Activated naive CD8-positive, alpha-beta T cell treated with anti-CD3 and anti-CD28 coated beads for 36 hours (primary cell): ENCODE measurements at places on chromosomes 12 and 14.

GRCh38 chr12:107196681-107197080, 103.3 kb upstream of the CRY1 start:
- no peak for DNase-seq

DNA sequence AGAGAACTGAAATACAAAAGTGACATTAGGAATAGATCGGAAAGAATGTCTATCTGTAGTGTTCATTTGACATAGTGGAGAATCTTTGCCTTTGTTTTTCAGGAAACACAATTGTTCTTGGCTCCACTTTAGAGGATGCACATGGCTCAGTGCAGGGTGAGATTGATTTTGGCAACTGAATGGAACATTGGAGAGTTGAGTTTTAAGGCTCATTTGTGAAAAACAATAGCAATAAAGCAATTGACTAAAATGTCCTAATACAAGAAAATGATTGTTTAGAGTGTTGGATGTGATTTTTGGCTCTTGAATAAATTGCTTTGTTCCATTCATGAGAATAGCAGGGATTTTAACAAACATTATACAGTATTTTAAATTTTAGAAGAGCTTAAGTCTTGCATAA, 116.4 kb downstream of the SLC38A1 start:
- DNase-seq, result no peak

DNA sequence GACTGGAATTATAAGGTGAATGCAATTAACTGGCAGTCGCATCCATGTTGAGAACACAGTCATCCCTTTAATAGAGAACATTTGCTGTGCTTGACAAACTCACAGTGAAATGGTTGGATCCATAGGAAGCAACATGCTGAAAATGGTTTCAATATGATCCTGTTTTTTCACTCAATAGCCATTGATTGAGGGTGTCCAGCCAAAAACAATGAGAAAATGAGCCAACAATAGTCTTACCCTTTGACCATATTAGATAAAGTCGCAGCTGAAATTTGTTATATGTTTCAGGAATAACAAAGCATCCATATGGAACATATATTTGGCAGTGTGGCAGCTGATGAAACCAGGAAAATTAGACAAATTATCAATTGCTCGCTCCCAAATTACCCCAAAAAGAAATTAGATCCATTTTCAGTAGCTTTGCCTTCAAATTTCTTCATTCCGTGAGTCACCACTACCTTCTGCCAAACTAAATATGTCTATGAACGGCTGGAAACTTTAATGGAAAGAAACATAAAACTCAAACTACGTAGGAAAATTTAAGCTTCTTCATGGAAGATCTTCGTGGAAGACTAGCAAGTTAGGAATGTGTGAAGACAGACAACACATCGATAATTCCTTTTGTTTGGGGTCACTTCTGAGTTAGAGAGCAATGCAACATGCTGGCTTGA, 17.4 kb downstream of the IGF1 start:
- no peak for DNase-seq

GRCh38 chr12:120614848-120615247, 25.6 kb upstream of the CABP1 start:
- DNase-seq, result no peak

DNA sequence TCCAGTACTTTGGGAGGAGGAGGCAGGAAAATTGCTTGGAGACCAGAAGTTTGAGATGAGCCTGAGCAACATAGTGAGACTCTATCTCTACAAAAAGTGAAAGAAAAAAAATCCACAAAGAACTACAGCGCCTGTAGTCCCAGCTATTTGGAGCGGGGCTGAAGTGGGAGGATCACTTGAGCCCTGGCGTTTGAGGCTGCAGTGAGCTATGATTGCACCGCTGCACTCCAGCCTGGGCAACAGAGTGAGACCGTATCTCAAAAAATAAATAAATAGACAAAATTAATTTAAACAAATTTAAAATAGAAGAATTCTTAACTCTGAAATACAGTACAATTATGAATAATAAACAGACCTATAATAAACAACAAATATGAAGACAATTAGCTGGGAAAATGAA, 40.9 kb downstream of the ATL1 start:
- DNase-seq, result no peak

- no peak for DNase-seq
These were observed 9.1 kb downstream of the ABCD4 start for GRCh38 chr14:74293606-74294005.

GRCh38 chr12:16096273-16096849, 181.1 kb downstream of the SLC15A5 start:
- no peak for DNase-seq

DNA sequence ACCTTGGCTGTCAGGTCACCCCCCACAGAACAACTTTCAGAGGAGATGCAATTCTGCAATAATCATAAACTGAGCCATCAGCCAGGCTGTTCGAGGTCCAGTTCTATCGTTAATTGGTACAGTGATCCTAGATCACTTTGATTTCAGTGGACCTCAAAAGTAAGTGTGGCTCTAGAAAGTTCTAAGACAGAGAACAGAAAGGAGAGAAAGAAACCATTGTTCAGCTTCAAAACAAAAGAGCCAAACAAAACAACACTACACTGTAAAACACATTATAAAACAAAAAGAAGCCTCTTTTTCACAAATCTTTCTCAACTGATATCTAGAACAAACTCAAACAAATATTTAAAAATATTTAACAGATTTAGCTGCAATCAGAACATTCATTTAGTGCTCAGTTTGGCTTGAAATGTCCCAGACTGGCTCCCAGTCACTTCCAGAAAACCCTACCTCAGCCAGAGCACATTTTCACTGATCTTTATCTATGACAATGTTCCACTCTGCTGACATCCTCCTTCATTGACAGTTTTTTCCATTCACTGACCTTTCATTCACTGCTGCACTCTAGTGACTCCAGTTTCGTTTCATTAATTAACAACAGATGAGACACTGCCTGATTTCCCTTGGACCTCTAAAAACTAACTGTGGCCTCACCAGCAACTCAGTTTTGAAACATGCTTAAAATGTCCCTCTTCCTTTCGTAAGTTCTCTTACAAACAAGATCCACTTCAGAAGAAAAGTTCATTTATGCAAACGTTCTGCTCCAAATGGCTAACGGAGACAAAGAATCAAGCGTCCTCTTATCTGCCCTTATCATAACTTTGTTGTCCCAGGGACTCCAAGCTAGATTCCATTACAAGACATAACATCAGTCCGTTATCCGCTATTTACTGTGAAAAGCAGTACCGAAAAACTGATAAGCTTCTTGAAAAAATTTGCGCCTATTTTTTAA, 56.8 kb downstream of the DUSP16 start:
- DNase-seq, result peak; percentile 36

GRCh38 chr14:89621009-89621421, 204.0 kb upstream of the FOXN3 start:
- peak; percentile 64 for DNase-seq

DNA sequence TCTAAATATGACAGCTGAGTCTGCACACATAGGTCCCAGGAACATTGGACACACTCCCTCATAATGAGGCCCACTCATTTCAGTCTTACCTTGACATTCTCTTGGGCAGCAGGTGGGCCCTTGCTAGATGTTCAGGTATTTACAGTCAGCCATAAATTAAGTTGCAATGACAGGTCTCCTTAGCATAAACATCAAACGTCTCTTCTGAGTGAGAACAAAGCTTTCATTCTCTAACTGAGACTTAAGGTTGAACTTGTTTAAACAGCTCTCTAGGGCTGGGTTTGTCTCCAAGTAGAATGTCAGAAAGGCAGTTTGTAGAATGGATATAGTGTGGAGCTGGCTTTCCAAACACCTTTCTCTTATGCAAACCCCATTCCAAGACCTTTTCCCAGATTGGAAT, 10.3 kb downstream of the ACVR1B start:
- no peak for DNase-seq

- DNase-seq, result no peak
These were observed 1.7 kb downstream of the HSPA2 start for GRCh38 chr14:64541972-64542835.

DNA sequence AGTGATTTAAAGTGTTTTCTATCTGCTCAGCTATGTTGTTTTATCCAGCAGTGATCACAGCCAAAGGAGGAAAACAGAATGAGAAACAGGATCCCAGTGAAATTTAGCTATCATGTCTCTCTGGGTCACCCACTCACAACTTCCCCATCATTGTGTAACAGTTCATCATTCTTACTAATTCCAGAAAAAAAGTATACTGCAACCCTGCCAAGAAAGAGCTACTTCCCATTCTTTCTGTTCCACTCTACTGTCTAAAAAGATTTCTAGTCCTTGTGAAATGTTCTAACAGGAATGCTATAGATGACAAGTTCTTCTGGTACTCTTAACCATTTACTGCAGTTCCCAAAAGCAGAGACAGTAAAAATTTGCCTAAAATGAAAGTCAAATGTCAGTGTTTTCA, 39.2 kb upstream of the CD163 start:
- DNase-seq, result no peak

DNA sequence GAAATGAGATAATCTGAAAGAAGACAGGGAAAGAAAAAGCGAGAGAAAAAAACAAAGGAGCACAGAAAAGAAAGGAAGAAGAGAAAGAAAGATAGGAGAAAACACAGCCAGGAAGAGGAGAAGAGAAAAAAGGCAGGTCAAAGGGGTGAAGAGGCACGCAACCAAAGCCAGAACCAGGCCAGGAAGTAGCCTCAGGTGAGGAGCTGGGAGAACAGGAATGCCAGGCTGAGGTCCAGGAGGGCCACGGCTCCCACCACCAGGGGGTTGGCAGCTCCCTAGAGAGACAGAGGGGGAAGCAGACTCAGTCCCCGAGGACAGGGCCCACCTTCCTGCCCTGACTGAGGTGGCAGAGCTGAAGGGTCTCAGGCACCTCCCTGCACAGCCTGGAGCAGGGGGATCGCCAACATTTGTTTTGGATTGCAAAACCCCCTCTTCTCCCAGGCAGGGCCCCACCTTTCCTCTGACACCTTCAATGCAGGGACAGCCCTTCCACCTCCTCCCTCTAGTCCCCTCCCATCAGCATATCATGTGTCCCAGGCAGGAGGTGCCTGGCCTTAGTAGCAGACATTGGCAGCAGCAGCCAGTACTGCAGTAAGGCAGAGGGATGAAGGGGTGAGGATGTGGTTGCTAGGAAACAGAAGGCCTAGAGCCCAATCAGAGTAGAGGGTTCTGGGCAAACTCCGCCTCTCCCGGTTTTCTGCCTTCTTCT, 2.0 kb upstream of the AP1G2 start:
- DNase-seq, result no peak

GRCh38 chr12:31004666-31005065, 69.0 kb upstream of the DDX11 start:
- DNase-seq, result no peak

DNA sequence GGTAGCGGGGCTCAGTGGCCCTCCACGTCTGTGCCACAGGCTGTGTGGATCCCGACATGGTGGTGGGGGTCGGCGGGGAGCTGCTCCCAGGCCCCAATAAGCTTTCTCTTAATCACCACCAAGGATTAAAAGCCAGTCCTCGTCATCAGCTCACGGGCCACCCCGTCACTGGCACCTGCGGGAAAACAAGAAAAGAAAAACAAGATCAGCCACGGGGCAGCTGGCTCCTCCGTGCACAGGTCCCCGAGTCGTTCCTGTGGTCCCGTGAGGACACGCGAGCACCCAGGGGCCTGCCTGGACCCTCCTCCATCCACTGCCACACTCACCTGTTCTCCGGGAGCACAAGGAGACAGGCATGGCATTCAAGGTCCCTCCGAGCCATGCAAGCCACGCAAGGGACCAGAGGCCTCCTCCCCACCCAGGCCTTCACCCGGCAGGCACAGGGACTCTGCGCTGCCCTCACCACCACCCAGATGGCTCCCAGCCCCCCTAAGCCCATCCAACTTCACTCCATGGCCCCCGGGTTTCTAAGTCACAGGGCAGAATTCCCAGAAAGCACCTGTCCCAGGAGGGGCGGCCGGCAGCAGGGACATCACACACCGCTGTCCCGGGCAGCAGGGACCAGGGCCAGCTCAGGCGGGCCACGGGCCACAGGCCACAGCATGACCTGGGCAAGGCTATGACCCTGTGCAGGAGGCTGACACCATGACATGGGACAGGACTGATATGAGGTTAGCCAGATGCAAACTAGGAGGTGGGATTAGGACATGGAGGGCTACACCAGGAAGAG, 72.0 kb downstream of the NCOR2 start:
- DNase-seq, result no peak

GRCh38 chr12:127819056-127819455, 447.9 kb upstream of the TMEM132C start:
- DNase-seq, result no peak

- DNase-seq, result no peak
These were observed 260.0 kb upstream of the PLEKHG7 start for GRCh38 chr12:92442782-92443181.

DNA sequence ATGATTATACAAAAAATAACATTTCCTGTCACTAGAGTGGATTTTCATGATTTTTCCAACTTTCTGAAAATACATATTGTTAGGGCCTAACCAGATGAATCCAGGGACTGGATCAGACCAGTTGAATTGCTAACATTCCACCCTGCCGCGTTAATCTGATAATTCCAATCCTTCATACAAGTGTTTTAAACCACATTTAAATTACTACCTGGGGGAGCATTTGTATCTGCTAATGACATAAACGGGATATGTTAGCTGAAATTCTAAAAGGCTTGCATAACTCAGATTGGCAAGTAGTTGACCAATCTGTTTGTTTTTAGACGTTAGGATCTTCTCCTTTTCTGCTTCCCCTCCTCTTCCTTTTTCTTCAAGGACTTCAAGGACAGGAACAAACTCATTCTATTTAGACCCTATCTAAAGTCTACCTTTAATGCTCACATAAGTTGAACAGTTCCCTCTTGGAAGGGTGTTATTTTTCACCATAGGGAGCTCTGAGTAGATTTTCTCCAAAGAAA, 239.0 kb downstream of the ADAMTS20 start:
- DNase-seq, result no peak

DNA sequence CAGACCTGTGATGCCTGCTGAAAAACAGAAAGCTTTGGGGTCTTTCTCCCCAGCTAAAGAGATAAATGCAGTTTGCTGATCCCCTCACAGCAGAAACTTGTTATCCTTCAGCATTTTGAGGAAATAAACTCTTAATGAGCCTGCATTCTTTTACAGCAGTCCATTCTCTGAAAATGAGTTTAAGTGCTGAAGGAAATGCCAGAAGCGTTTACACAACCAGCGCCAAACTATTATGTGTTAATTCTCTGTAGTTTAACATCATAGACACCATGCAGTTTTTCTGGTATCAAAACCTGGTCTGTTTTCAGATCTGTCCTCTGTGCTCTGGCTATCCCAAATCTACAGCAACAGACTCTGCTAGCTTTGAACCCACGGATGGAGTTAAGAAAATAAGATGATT, 291.3 kb downstream of the NPAS3 start:
- DNase-seq, result no peak

- DNase-seq, result no peak
These were observed 130.1 kb upstream of the NEDD1 start for GRCh38 chr12:96776908-96777307.

GRCh38 chr12:118089782-118090181, 14.0 kb downstream of the VSIG10 start:
- no peak for DNase-seq

DNA sequence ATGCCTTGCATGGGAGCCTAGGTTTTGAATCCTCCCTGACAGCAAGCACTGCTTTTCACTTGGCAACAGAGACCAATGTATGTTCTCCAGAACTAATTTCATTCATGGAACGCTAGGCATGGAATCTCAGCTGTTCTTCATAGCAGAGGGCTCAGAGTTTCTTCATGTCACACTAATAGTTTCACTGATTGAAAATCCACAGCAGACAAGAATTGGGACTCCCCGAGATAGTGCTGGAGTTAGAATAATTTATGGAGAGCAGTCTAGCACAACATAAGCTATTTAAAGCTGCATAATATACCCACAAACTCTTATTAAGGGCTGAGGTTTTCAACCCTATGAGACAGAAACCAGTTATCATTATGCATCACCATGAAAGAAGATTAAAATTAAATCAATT, 342.5 kb downstream of the TMEM132D start:
- no peak for DNase-seq
